ENCODE measurements at places on chromosomes 16 and 17.
A peak's percentile ranks its signal among the peaks of the same experiment; 100 is the strongest.

GRCh38 chr16:81798311-81799137, 19.4 kb downstream of the PLCG2 start:
- no peak for DNase-seq

- no peak for DNase-seq
Observed at GRCh38 chr17:2351269-2351668, 14.0 kb downstream of the SGSM2 start.

GRCh38 chr17:17183744-17184143, 22.4 kb downstream of the PLD6 start:
- no peak for DNase-seq

- peak; percentile 6 for DNase-seq
Observed at GRCh38 chr17:48131216-48131824, 23.8 kb downstream of the SNX11 start.

GRCh38 chr17:17507465-17508011, 11.3 kb upstream of the RASD1 start:
- no peak for DNase-seq

DNA sequence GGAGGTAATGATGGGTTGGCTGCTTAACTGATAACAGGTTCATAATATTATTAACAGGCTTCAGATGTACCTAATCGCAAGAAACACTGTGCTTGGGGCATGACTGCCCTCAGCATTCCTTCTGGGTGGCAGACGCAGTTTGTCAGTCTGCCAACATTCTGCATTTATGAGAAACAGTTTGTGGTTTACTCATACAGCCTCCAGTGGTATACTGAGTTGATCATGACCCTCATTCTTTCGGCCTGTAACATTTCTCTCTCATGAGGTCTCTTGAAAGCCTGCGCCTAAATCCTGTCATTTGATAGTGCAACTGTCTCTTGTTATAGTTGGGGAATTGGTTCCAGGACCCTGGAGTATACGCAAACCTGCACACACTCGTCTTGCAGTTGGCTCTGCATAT, 4.9 kb upstream of the RUSF1 start:
- DNase-seq, result no peak

- DNase-seq, result no peak
Observed at GRCh38 chr17:44922746-44923470, 7.6 kb upstream of the GFAP start.

DNA sequence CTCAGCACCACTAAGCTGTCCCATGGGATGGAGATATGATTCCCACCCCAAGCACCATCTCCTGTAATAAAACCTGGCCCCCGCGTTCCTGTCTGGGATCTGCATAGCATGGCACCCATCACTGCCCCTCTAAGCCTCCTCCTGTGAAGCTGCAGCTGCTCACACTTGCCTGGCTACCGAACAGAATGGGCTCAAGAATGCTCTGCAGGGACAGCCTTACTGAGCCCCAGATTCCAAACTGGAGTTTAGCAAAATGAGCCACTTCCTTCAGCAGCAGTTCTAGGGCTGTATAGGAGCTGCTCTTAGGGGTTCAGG, 256.1 kb downstream of the CPPED1 start:
- no peak for DNase-seq

DNA sequence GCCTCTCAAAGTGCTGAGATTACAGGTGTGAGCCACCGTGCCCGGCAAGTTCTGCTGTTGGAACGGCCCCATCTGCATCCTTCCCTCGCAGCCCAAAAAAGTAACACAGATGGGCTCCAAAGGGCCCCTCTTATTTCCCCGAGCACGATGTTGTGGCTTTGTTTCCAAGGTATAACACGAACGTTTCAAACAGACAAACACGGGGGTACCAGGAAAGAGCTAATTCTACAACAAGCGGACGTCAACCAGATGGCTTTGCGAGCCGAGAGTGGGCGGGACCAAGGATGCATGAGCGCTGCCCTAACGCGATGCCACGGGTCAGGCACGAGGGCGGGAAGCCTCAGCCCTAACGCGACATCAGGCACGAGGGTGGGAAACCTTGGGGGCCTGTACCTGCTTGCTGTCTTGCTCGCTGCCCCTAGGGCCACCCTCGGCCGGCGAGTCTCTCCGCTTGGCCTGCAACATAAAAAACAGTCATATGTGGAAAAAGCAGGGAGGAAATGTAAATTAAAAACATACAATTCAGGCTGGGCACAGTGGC, 24.2 kb downstream of the UNKL start:
- DNase-seq, result no peak
